Cardiac fibroblast (primary cell): ENCODE measurements at places on chromosomes 16 and 17.

DNA sequence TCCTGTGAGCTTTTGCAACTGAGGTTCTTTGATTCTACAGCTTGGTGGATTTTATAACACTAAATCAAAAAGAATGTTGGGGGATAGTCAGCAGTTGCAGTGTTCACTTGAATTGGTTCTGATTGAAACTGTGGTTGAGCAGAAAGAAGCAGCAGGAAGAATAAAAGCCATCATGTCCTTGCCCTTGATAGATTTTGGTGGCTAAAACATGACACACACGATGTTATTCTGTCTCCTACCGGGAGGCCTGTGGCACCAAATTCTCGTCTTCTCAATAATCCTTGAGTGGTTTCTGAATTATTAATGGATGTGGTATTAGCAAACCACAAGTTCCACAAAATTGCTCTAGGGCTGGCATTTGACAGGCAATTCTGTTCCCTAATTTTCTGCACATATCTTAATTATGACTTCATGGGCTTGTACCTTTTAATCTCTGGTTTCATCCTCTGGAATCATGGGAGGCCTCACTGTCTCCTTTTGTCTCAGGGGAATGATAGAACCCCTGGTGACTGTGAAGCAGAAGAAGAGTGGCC lies 338.2 kb downstream of the SNX29 start:
- DNase-seq, result no peak

- DNase-seq, result no peak
Measured at GRCh38 chr16:48176635-48177408, 21.0 kb upstream of the ABCC12 start.

GRCh38 chr16:67857547-67858233 lies 10.2 kb upstream of the CENPT start:
- peak; percentile 96 for DNase-seq

DNA sequence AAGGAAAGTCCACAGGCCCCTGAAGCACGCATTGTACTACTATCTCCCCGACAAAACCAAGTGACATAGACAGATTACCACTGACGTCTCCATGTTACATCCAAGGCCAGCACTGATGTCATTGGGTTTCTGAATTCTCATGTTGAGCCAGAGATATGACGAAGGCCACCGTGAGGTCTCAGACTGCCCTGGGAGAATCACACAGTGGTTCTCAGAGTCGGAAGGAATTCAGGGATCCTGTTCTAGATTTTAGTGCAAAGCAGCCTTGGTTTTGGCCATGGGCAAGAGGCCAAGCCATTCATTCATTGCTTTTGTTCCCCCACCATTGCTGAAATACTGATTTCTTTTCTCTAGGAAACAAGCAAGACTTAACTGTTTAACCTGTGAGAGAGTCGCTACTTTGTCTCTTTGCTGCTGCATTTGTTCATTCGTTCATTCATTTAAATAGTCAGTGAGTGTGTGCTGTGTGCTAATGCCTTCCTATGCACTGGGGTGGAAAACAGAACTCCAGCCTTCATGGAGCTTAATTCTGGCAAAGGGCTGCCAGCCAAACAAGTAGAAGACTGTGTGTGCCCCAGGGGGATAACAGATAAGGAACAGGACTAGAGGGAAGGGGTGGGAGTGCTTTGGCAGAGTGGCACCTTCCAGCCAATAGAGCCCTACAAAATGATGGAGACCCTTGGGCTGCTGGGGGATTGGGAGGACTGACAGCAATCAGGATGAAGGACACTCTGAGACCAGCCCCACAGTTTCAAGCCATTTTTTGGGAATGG lies 222.3 kb downstream of the MSI2 start:
- DNase-seq, result peak; percentile 49

GRCh38 chr16:55515111-55515510 lies 6.2 kb downstream of the LPCAT2 start:
- no peak for DNase-seq

- DNase-seq, result no peak
Measured at GRCh38 chr17:72705905-72706395, 386.5 kb downstream of the SLC39A11 start.

DNA sequence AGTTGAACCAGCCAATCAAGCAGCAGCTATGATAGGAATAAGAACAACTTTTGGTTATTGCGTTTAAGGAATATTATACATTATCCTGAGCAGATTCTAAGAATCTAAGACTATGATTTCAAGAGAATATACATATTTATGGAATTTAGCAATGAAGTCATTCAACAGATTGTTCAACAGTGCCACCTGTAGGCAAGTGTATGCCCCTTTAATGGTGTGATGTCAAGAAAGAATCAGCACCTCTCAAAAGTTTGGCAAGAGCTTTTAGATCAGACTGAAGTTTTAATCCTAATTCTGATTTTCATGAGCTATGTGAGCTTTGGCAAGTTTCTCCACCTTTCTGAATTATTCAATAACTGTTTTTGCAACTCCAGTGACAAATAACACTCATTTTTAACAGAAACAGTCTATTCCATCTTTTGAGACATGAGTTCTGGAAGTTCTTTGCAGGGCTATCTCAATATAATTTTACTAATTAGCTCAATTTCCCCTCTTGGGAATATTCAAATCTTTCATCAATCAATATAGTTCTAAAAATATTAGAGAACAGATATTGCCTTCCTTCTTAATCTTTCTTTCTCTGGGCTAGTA lies 474.3 kb upstream of the TOM1L1 start:
- no peak for DNase-seq

DNA sequence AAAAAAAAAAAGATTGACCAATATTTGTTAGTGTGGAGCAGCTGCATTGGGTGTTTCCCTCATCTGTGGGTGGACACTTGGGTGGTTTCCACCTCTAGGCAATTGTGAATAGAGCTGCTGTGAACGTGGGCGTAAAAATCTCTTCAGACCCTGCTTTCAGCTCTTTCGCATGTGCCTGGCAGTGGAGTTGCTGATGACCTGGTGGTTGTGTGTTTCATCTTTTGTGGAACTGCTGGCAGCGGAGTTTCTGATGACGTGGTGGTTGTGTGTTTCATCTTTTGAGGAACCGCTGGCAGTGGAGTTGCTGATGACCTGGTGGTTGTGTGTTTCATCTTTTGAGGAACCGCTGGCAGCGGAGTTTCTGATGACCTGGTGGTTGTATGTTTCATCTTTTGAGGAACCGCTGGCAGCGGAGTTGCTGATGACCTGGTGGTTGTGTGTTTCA lies 21.4 kb downstream of the ZC3H18 start:
- DNase-seq, result no peak

- DNase-seq, result no peak
Measured at GRCh38 chr16:88369447-88370008, 13.2 kb upstream of the ZNF469 start.

DNA sequence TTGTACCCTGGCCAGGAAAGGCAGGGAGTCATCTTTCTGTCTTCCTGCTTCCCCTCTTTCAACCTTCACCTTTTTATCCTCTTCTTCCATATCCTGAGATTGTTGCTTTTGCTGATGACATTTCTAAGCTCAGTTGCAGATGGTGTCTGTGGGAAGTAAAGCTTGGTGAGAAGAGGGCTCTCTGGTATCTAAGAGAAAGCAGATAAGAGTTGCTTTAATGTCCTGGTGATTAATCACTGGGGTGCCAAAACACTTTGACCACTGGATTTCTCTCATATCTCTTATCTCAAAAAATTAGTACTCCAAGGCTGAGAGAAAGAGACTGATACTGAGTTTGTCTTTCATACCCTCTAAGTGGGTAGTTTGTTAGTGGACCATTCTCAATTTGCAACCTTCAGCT lies 71.3 kb downstream of the NEUROD2 start:
- DNase-seq, result no peak

- peak; percentile 50 for DNase-seq
Measured at GRCh38 chr16:3458278-3458851, 14.9 kb downstream of the NAA60 start.

DNA sequence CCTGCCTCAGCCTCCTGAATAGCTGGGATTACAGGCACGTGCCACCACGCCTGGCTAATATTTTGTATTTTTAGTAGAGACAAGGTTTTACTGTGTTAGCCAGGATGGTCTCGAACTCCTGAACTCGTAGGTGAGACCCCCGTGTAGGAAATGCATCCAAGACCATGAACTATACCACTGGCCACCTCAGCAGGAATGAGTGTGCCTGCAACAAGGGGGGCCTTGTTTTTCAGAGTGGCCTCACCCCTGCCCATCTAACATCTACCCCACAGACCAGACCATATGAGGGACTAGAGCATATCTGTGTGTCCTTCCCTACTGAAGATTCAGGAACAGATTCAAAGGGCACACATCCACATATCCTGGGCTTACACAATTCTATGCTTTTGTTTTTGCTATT lies 44.9 kb downstream of the SHISA6 start:
- DNase-seq, result no peak

DNA sequence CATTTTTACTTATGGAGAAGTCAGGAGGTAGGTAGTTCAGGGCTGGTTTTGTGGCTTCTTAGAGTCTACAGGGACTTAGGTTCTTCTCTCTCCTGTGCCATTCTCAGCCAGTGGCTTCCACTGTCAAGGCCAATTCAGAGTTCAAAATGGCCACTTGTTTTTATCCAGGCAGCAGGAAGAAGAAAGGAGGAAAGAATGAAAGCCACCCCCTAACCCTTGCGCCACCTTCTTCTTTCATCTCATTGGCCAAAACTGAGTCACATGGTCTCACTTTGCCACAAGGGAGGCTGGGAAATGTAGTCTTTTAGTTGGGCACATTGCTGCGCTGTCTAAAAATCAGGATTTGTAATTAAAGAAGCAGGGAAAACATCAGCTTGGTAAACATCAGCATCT lies 60.8 kb upstream of the MED9 start:
- DNase-seq, result peak; percentile 94

- DNase-seq, result no peak
Measured at GRCh38 chr16:28204204-28204603, 7.6 kb downstream of the XPO6 start.
